ENCODE measurements at places on chromosomes 2 and 18.

GRCh38 chr2:102185347-102185746, 1.5 kb upstream of the IL1RL2 start:
- no peak for DNase-seq

DNA sequence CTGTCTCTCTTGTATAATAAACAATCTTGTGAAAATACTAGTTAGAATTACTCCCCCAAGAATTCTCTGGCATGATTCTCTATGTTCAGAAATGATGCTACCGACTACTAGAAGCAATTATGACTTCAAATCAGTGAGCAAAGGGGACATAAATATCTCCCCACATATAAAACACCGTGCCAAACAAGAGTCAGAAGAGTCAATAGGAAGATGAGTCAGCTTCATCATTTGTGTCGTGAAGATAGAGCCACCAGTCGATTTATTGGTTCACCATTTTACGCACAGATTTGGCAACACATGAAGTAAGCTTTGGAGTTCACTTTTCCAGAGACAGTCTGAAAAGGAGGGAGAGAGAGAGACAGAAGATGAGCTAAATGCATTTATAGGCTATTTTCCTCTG, 650.9 kb downstream of the CCDC85A start:
- DNase-seq = no peak

DNA sequence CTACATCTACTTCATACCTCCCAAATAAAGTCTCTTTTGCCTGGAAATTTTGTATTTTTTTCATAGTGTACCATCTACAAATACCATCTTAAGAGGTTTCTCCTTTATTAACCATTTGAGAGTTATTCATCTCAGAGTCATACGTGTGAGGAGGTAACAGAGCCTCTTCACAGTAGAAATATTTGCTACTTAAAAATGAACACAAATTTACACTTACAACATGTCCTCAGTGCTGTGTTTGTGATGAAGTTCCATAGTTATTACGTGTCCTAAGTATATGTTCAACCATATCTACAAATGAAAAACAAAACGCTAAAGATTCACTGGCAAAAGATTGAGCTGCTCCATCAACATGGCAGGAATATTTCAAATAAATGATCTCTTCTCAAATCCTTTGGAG, 48.5 kb upstream of the HNRNPA3 start:
- DNase-seq = no peak

DNA sequence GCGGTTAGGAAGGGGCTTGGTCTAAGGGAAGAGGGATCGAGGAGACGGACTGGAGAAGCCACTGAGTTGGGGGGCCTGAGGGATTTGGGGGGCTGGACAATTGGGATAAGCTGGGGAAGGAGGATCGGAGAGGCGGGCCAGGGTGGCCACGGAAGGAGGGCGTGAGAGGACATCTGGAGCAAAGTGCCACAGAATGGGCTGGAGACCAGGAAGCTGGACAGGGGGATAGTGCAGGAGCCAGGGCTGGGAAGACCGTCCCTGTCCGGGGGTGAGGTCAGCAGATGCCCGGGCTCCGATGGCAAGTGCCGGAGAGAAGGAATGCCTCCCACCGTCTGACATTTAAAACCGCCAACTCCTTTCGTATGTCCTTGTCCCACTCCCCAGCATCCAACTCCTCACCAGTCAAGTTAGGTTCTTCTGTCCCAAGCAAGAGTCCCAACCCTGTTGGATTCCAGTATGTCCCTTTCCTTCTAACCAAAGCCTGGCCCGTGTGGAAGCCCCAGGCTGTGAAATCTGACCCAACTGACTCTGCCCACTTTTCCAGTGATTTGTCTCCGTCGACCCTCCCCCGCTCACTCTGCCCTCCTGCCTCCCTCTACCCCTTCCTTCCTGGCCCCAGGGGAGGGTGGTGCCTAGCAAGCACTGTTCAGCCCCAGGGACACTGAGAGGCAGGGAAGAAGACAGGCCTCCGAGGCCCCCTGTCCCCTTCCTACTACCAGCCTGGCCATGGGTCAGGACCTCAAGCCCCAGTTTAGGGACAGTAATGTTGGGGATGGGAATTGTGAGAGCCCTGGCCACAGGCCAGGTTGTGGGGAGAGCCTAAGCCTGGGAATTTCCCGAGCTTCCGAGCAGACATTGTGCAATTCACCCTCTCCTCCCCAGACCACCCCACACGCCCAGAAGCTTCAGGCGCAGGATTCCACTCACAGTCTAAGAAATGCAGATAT, 31.5 kb upstream of the TMBIM1 start:
- DNase-seq = no peak

- no peak for DNase-seq
Measured at GRCh38 chr18:50866765-50867164, 12.2 kb upstream of the ME2 start.

DNA sequence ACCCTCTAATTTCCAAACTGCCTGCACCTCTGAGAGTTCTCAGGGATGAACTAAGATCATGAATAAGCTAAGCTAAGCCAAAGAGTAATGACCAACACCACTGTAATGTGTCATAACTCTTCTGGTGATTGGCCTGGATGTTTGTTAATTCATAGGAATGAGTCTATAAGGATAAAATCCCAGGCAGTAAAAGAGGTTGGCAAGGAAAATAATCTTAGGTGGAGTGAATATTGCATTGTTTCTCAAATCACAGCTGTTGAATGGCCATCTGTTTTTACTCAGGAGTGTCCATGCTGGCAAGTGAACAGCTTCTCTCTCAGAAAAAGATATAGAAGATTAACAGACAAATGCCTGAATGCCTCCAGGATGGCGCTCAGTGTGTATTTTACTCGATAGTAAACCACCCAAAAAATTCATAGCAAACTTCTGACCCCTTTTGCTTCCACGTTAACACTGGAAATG, 60.8 kb upstream of the GLS start:
- DNase-seq = no peak

DNA sequence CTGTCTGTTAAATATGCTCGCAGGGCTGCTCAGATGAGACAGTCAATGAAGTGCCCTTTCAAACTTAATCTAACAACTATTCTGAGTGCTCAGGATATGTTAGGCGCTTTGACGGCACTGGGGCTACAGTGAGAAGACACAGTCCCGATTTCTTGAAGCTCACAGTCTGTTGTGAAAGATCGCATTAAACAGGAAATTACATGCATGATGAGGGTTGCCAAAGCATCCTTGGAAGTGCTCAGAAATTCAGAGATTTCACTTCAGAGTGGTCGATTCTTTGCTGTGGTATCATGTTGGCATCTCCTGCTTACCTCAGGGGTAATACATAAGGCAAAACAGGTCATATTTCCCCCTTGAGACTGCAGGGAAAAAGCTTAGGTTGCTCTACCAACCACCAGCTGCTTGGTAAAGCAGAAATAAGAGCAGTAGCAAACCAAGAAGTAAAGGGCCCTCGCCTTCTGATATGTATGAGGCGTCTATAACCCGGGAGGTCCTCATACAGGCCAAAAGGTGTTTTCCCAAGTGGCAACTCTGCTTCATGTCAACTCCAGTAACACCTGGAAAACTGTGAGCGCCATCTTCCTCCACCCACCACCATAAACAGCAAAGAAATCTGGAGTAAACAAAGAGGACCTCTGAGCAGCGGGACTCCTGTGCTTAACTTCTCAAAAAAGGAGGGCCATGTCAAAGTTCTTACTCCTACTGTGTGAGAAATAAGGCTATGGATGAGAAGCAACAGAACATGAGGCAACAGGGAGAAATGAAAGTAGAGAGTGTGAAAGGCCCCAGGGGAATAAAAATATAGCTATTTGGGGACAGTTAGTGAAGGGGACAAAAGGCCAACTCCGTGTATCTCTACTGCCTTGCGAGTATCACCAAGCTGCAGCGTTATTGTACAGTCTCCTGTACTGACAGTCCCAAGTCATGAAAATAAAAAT, 79.3 kb downstream of the CLHC1 start:
- DNase-seq = no peak

GRCh38 chr2:110101280-110101844, 14.3 kb downstream of the MALL start:
- DNase-seq = no peak

DNA sequence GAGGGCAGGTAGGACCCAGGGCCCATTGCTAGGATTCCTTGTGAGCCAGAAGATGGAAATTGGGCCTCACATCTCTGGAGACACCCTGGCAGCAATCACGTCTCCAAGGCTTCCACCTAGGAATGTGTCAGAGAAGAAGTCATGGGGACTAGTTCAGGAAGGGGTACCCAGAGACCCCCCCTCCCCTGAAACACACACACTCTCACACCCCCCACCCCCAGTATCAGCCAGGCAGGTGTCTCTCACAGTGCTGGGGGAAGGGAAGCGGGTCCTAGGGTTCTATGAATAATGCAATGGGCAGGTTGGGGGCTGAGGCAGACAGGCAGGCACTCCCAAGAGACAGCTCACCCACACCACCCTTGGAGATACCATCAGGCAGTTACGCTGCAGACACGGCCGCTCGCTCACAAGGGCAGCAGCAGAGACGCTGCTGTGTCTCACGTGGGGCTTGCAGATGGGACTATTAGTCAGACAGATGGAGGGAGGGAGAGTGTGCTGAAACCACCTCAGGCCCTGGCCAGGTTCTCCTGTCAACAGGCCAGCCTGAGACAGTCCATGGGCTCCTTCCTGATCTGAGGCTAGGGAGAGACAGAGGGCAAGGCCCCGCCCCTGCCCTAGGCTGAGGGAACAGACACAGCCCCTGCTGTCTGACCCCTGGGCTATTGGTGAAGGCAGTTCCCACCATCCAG, 134.6 kb downstream of the CYP26B1 start:
- DNase-seq = no peak

- DNase-seq = no peak
Measured at GRCh38 chr2:174791746-174792280, 27.5 kb upstream of the CHRNA1 start.

GRCh38 chr2:9658972-9659371, 28.2 kb upstream of the YWHAQ start:
- no peak for DNase-seq

- DNase-seq = no peak
Measured at GRCh38 chr18:36811430-36811829, 17.4 kb downstream of the TPGS2 start.

DNA sequence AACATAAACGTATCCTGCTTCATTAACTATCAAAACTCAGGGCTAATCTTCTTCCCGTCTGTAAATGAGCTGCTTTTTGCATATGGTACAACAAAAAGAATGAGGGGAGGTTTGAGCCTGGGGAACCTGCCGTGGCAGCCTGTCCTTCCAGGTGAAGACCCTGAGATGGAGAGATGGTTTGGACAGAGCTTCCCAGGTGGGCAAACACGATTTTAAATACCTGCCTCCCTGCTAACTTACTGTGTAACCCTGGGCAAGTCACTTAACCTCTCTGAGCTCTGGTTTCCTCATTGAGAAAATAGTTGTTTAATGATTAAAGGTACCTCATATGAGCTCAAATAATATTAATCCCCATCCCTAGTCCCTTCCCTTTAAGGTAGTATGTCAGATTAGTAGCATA, 9.0 kb downstream of the EMX1 start:
- no peak for DNase-seq

DNA sequence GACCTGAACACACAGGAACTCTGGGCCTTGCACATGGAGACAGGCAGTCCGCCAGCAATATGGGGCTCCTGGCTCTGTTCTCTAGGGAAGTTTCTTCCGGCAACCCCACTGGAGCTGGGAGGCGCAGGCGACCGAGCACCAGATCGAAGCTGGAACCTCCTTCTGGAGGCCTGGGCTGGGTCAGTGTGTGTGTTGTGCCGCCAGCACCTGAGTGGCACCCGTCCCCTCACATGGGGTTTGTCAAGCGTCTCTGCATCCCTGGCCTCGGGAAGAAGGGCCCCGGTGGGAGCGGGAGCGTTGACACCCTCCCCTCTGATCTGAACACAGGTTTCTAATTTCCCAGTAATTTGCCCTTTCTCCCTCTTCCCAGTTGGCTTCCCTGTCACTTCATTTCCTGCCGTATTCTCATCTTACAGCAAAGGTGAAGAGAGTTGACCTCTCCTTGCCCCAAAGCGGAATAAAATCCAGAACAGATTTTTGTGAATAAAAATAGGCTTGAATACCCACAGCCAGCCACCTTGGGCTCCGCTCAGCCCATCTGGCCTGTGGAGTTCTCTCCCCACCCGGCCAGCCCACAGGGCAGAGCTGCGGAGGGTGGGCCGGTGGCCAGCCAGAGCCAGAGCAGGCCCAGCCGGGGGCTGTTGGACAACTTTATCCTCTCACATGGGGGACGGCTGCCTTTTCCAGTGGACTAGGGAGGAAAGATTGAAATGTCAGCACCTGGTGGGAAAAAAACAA, 85.9 kb downstream of the APOB start:
- no peak for DNase-seq

- DNase-seq = no peak
Measured at GRCh38 chr18:36728345-36728744, 100.5 kb downstream of the TPGS2 start.

- DNase-seq = no peak
Measured at GRCh38 chr2:120580709-120581108, 155.0 kb upstream of the GLI2 start.

DNA sequence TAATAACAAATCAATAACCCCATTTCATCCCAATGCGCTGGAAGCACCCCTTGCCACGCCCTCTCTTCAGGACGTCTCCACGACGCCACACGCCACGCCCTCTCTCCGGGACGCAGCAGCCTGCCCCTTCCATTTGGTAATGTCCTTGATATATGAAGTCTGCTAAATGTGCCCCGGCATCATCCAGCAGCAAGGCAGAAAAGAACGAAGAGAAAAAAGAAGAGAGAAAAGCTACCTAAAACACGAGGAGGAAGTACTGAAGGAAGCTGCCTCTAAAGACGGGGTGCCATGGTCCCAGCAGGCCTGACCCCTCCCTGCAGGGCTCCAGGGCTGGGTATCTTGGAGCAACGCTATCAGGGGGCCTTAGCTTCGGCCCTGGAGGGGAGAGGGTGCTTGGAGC, 41.8 kb downstream of the CNGA3 start:
- DNase-seq = no peak

- DNase-seq = no peak
Measured at GRCh38 chr2:18378020-18378653, 182.3 kb downstream of the RDH14 start.

- no peak for DNase-seq
Measured at GRCh38 chr18:12744103-12744502, 41.3 kb downstream of the PSMG2 start.

DNA sequence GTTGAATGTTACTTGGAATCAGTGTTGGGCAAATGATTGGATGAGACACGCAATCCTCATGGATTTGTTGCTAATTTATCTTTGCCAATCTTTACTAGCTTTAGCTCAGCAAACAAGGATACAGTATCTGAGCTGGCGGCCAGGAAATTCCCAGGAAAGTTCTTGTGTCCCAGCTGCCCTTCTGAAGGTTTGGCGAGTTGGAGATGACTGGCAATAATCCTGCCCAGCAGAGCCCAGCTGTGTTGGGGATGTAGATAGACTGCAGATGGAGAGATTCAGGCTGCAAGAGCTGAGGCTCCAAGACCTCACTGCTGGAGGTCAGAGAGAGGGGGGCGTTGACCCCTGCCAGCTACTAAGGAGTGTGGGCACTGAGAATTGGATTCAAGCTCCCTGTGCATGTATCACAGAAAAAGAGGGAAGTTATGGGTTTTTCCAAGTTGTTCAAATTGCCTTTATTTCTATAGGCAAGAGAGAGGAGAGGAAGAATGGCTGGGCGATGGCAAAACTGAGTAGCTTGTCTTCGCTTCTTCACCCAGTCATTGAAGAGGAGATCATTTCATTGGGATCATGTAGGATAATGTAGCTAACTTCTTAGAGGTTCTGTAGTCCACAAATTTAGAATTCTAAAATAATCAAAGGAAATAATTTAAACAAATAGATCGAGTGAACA, 506.8 kb upstream of the LRATD1 start:
- no peak for DNase-seq

- no peak for DNase-seq
Measured at GRCh38 chr2:49291619-49292018, 137.3 kb upstream of the FSHR start.

All from activated CD8-positive, alpha-beta memory T cell treated with anti-CD3 and anti-CD28 coated beads for 4 hours (primary cell).